H9 (cell line): ENCODE measurements at places on chromosomes 13 and 19. TPM values are rescaled to one million over a fixed set of nuclear protein-coding genes. Genes with fewer than 3 reads are reported as not detected.

The SRRM5 gene
- 0.44 and 0.70 TPM in 2 replicates for total RNA-seq

DNA sequence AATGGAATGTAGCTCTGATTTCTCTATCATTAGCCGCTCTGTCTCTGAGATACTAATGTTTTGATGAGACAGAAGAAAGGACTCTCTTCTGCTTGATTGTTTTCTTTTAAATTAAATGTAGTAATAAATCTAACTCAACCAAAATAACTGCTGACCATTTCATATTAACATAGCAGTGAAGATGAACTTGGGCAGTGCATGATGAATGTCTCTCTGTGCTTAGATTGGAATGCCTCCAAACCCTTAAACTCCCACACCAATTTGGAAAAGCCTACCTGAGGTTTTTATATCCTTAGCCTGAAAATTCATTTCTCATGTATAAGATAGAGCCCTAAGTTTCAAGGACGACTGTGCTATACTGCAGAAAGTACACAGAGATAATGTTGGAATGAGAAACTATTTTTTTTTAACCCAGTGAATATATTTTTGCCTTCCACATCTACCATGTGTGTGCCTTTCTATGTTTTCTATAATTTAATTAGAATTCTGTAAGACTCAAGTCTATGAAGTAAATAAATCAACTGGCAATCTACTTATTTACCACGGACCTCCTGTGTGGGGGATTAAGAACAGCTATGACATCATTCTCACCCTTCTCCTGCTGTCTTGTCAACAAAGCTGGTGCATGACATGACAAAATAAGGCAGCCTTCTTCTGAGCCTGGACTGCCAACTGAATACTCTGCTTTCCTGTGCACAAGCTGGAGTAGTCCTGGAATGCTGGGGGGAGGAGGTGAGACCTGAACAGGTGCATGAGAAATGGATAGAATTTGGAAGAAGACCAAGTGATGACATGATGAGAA lies 155.5 kb downstream of the FGF9 start:
- H3K27me3 ChIP-seq, result no peaks in the 10 kb centered on the region
- no peak overlapping the region for H3K4me3 ChIP-seq
- no peak overlapping the region for H3K27ac ChIP-seq
- H3K4me1 ChIP-seq, result no peaks in the 10 kb centered on the region
- no peak for DNase-seq

- H3K27ac ChIP-seq, result no peak overlapping the region
- no peak for DNase-seq
- H3K27me3 ChIP-seq, result no peaks in the 10 kb centered on the region
- H3K4me3 ChIP-seq, result no peak overlapping the region
- H3K36me3 ChIP-seq, result no peaks in the 10 kb centered on the region
- no peaks in the 10 kb centered on the region for H3K4me1 ChIP-seq
Observed at GRCh38 chr13:32969516-32969941, 46.7 kb upstream of the KL start.

- no peaks in the 10 kb centered on the region for H3K27me3 ChIP-seq
- no peak overlapping the region for H3K27ac ChIP-seq
- no peaks in the 10 kb centered on the region for H3K4me1 ChIP-seq
- H3K4me3 ChIP-seq, result no peak overlapping the region
- no peak for DNase-seq
Observed at GRCh38 chr13:113814435-113814821, 49.4 kb downstream of the GAS6 start.

- H3K27me3 ChIP-seq, result no peaks in the 10 kb centered on the region
- no peak overlapping the region for H3K4me3 ChIP-seq
- peaks cover 35% of the 10 kb centered on the region for H3K36me3 ChIP-seq
Observed at GRCh38 chr19:40584007-40584406, 7.3 kb downstream of the SHKBP1 start.

DNA sequence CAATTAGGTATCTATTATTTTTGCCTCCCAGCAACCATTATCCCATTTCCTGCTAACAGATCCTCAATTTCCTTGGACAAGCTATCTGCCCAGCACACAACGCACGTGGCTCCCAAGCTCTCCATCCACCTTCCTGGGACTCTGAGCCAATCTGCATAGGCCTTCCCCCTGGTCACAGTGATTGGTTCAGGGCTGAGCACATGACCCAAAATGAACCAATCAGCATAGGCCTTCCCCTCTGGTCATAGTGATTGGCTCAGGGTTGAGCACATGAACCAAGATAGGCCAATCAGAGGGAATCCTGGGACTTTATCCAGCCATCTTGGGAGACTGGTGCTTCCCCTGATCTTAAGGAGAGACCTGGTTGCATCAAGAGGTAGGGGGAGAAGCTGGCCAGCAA lies 5.8 kb downstream of the CPAMD8 start:
- H3K4me3 ChIP-seq, result no peak overlapping the region
- peaks cover 30% of the 10 kb centered on the region for H3K36me3 ChIP-seq
- H3K27me3 ChIP-seq, result peaks cover 2% of the 10 kb centered on the region; the same call in 1 of the 2 replicates
- H3K4me1 ChIP-seq, result no peaks in the 10 kb centered on the region
- no peak overlapping the region for H3K27ac ChIP-seq

GRCh38 chr19:16193466-16193865 lies 4.2 kb upstream of the AP1M1 start:
- H3K36me3 ChIP-seq, result peaks cover 39% of the 10 kb centered on the region
- H3K4me3 ChIP-seq, result no peak overlapping the region
- H3K27me3 ChIP-seq, result no peaks in the 10 kb centered on the region
- H3K27ac ChIP-seq, result no peak overlapping the region
- no peaks in the 10 kb centered on the region; the same call in 1 of the 2 replicates for H3K4me1 ChIP-seq
